NK-92 treated with Interleukin-12 subunit alpha and Interleukin-12 subunit beta, amount 100 ng/mL, for 24 hours (cell line): ENCODE measurements at places on chromosomes 4 and X.

- no peak for DNase-seq
Observed at GRCh38 chr4:176090115-176090514, 24.5 kb downstream of the WDR17 start.

DNA sequence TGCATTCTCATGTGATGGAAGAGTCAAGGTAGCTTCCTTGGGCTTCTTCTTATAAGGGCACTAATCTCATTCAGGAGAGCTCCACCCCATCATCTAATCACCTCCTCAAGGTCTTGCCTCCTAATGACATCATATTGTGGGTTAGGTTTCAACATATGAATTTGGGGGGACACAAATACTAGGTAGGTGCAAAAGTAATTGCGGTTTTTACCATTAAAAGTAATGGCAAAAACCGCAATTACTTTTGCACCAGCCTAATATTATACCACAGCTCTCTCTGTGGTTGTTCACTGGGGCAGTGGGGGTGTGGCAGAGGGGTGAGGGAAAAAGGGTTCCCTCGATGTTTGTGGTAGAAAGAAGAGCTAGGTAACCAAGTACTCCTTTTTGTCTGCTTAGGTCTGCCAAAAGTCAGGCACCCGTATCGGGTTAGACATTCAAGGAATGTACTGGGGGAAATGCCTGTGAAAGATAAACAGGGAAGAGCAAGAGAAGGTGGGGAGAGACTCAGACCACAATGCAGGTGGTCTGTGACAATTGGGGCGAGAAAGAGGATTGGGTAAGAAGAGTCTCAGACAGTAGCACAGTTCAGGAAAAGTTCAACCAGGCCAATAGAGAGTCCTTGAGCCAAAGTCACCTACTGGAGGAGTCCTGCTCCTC is 78.9 kb upstream of the MTM1 start:
- DNase-seq, result no peak

GRCh38 chr4:15233264-15233597 is 194.6 kb upstream of the C1QTNF7 start:
- no peak for DNase-seq

DNA sequence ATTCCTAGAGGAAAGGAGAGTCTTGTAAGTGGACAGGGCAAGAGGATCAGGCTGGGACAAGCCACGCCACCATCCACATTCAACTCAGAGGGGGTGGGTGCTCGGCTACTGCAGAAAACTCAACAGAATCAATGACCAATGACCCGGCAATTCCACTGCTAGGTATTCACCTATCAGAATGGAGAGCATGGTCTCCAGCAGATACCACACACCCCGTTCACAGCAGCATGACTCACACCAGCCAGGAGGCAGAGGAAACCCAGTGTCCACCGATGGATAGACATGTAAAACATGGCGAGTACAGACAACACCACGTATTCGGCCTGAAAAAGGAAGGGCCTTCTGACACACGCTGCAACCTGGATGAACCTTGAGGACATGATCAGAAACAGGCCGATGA is 175.9 kb downstream of the AFAP1 start:
- no peak for DNase-seq

DNA sequence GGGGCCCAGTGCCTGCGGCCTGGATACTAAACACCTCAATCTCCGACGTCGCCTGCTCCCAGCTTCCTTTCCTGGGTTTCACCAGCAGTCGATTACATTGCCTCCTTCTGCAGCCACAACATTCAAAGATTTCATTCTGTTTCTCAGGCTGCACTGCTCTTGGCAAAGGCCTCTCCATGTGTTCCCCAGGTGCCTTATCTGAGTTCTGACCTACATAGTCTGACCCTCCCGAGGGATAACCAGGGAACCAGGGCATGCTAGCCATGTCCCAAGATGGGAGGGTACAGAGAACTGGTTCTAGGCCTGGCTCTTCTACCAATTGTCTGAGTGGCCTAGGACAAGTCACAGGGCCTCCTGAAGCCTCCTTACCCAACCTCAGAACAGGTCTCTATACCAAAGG is 62.2 kb upstream of the ACSL1 start:
- DNase-seq, result no peak

- DNase-seq, result no peak
Observed at GRCh38 chr4:40394236-40394635, 59.1 kb downstream of the CHRNA9 start.

DNA sequence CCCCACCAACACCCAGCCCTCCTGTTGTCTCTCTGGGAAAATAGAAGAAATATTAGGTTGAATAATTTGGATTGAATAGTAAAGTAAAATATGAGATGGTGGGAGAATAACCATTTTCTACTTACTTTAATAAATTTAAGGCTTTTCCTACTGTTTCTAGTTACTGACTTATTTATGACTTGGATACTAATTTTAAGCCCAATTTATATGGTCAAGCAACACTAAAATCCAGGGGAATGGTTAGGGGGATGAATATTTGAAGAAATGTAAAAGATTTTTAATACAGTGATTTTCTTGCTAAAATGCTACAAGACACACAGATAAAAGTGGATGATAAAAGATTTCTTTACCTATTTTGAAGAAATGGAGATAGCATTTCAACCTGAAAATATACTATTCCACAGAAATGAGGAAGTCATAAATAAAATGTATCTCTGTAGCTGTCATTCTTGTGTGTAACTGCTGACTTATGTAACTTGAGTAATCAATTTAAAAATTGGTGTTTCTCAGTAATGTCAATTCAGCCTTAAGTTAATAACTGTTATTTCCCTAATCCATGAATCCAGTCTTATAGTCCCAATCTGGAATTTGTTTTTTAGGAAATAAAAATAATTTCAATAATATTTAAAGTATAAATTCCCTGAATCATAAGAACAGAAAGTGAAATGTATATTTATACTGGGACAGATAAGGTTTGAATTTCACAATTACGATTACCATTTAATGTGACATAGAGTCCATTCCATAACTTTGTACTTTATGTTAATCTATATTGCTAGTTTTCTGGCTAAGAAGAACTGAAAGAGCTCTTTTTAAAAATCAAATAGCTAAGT is 24.3 kb upstream of the IL2 start:
- no peak for DNase-seq

DNA sequence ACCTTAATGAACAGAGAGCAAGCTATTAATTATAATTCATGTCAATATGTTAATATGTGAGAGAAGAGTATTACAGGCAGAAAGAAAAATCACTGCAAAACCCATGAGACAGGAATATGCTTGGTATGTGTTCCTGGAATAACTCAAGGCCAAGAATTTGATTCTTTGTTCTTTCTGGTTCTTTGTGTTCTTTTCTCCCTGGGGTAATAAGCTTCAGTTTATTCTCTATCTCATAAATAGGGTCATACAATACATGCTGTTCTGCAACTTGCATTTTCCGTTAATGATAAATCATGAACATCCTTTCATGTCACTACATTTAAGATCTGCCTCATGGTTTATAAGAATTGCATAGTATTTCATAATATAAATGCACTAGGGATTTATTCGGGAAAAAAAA is 16.8 kb upstream of the THOC2 start:
- no peak for DNase-seq

GRCh38 chr4:178937130-178937529 is 1494.9 kb upstream of the AGA start:
- no peak for DNase-seq

DNA sequence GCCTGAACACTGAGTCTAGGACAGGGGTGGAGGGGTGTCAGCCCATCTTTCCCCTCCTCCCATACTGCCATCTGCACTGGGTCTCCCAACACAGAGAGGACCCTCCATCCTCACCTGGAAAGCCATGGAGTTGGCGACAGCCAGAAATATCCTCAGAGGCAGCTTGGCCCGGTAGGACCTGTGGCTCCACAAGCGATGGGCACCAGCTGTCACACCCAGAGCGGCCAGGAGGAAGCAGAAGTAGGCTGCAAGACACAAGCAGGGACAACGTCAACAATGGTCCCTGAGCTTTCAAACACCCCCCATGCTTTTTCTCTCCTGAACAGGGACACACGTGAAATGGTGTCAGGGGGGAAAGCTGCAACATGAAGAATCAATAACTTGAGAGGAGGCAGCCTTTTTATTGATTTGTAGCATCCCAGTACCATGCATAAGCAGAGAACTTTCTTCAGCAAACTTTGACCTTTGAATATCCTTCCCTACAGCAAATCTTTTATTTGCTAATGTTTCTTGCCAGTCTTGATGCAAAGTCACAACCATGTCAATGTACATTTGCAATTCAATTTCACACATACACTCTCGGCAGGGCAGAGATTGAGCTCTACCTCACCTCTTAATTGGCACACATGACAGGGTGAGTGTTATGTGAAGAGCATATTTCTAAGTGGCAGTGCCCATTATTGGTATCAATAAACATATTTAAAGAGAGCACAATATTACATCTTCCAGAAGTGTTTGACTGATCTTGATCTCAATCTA is 93.2 kb downstream of the SCD5 start:
- no peak for DNase-seq

GRCh38 chr4:85720735-85721134 is 245.8 kb downstream of the ARHGAP24 start:
- DNase-seq, result no peak

DNA sequence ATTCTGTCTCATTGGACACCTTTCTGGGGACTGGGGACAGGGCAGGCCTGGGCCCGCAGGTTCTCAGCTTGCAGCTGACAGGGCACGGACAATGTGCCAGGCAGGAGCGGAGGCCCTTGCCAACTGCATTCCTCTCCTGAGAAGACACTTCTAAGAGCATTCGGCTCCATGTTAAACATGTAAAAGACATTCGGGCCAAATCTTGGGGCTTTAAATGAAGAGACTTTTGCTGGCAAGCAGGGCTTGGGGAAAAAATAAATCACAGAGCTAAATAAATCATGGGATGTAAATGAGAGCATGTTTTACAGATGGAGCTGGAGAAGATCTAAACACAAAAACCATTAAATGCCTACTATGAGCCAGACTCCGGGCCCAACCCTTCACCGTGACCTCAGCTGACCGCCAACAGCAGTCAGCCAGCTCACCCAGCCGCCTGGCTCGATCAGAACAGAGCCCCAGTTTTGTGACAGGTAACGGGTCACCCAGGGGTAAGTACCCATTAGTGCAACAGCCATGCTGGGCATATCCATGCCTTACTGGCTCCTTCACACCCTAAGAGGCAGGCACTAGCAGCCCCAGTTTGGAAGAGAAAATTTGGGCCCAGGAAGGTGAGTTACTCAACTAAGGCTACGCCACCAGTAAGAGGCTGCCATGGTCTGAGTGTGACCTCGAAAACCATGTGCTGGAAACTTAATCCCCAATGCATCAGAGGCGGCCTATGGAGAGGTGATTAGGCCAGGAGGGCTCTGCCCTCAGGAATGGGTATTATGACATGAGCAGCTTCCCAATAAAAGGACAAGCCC is 14.7 kb downstream of the WDR1 start:
- no peak for DNase-seq

DNA sequence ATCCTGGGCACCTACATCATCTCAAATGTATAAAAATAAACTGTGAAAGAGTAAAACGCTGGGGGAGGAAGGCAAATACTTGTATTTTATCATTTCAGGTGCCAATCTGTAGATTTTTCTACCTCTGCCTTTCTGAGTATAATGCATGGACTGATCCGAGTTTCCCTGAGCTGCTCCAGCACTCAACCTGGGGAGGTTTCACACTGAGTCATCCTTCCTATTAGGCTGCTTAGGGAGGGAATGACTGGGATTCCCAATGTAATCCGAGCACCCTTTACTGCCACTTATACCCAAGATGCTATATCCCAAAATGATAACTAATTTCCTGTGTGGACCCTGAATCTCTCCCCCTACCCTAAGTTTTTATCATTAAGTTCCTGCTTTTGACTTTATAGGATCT is 126.6 kb downstream of the HNRNPD start:
- DNase-seq, result no peak

DNA sequence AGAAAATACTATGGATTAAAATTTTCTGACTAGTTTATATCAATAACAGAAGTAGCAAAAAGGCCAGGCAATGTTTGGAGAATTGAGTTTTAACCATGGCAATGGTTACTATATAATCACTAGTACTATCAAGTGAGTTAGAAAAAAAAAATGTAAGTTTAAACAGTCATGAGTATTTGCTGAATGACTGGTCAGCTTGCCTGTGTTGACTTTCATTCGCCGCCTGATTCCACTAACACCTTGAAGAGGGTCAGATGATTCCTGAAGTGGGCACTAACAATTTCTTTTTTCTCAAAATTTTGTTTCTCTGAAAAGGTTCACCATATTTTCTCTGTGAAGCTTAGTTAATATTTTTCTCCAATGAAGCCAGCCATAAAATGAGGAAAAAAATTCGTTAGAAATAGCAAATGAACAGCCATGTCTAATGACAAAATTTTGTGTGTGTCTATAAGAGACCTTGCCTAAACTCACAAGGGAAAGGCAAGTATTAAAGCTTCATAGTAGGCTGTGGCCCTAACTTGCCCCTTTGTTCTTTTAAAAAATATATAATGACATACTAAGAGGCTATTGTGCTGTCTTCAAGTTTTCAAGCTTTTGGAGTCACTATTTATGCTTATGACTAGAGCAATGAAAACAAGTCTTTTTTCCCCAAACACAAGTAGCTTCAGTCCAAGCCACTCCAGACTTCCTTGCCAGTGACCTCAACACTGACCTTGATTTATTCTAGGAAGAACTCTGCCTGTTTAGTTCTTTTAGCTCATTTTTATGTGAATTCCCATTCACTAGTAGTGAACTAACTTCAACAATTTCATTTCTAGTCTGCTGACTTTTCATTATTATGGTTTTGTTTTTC is 18.4 kb upstream of the FHDC1 start:
- DNase-seq, result no peak

DNA sequence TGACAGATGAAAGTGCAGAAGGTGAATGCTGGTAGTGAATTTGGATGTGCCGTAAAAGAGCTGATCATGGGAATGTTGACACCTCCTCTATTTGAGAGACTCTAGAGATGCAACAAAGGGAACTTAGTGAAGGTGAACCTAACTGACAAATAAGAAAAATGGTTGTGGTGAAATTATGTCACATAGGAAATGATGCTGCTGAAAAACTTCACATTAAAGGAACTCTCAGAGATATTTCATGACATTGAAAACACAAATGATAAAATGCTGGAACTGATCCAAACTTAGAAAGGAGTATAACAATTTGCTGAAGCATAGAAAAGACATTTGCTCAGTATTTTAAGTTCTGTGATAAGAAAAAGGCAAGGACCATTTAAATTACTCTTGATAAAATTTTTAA is 31.9 kb downstream of the MGAT4D start:
- DNase-seq, result no peak

GRCh38 chr4:131644619-131645018 is 1504.5 kb upstream of the PCDH10 start:
- no peak for DNase-seq

- DNase-seq, result no peak
Observed at GRCh38 chrX:129574214-129574613, 34.2 kb downstream of the OCRL start.

DNA sequence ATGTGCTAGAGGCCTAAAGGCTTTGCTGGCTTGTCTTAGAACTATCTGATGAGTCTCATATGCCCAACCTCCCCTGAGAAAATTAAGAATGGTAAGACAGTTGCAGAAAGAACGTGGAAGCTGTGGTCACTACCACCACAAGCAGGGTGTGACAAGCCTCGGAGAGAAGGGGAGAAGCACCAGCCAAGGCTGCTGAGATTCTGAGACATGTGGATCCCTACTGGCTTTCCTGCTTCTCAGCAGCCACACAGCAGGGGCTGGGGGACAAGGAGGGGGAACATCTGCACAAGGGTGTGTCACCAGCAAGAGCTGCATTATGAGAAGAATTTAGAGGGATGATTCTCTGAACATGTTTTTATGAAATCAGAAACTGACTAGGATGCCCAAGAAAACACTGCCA is 19.4 kb downstream of the TAPT1 start:
- DNase-seq, result no peak

- DNase-seq, result no peak
Observed at GRCh38 chr4:112859456-112860184, 189.8 kb upstream of the ANK2 start.

GRCh38 chrX:102950908-102951866 is 14.1 kb downstream of the RAB40AL start:
- DNase-seq, result no peak
